Hematopoietic multipotent progenitor cell treated with erythropoietin and hydrocortisone succinate and interleukin-3 and kit ligand, for 17 days (in vitro differentiated cells): ENCODE measurements at places on chromosomes 16 and 17.

GRCh38 chr17:29115961-29116803 lies 64.0 kb downstream of the MYO18A start:
- DNase-seq, result peak; percentile 38

DNA sequence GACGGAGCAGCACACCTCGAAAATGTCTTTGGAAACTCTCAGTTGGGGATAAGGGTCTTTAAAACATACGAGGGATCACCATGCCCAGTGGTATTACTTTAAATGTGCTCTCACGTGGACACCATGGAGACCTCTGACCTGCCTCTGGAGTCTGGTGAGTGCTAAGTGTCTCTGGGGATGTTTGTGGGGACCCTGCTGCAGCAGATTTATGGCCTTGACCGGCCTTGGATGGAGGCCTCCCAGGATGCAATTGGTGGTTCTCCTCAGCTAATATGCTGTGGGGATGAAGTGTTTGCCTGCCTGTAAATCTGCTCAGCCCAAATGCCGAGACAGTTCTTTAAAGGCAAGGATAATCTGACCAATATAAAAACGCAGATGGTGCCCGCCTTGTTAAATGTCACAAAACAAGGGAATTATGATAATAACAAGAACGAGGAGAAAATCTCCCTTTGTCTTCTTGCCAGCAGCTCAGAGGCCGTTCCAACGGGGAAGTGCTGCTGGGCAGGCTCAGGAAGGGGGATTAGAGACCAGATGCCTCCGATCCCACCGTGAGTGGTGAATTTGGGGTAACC lies 154.4 kb downstream of the ABCC12 start:
- no peak for DNase-seq

DNA sequence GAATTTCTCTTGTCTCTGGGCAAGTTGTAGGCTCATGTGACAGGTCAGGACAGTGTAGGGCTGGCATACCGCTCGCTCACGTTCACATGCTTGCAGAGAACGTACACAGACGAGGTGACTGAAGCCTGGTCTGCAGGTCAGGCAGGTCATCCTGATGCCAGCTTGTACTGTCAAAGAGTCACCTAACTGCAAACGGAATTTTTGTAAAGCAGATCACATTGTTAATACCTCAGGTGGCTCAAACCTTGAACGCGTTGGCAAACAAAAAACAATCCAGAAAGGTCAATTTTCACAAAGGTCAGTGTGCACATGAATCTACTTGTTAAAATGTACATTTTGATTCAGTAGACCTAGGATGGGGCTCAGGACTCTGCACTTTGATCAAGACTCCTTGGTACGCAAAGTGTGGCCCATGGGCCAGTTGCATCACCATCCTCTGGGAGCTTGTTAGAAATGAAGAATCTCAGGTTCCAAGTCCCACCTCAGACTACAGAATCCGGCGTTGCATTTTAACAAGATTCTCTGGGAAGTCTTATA lies 28.6 kb downstream of the ANKRD40 start:
- DNase-seq, result no peak

- DNase-seq, result no peak
Measured at GRCh38 chr17:2361010-2361760, 23.9 kb downstream of the SGSM2 start.

GRCh38 chr17:27339836-27340550 lies 46.1 kb downstream of the WSB1 start:
- DNase-seq, result no peak

DNA sequence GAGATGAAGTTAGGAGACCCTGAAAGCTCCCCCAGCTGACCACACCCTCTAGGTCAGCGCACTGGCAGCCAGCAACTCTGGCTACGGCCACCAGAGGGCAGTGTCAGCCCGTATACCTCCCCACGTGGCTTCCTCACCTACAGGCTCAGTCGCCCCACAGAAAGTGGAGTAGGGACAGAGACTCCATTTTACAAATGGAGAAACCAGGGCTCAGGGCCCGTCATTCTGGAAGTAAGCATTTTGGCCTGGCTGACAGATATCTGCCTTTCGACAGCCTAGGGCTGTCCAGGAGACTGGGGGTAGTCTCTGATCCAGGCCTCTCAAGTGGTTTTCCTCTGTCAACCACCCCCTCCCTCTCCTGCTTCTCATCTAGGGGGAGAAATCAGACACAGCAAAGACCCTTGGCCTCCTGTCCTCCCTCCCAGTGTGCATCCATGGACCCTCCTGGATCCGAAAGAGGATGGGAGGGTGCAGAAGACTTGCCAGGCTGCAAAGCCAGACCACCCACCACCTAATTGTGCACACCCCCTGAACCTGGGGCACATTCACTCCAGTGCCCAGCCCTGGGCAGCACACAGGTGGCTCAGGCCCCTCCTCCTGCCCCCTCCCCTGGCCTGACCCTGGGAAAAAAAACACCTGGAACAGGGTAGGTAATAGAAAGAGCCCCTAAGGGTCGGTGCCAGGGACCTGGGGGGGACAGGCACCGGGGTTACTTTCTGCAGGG lies 3.8 kb upstream of the HAP1 start:
- DNase-seq, result peak; percentile 77

GRCh38 chr17:81574643-81574956 lies 22.4 kb upstream of the FAAP100 start:
- DNase-seq, result no peak

DNA sequence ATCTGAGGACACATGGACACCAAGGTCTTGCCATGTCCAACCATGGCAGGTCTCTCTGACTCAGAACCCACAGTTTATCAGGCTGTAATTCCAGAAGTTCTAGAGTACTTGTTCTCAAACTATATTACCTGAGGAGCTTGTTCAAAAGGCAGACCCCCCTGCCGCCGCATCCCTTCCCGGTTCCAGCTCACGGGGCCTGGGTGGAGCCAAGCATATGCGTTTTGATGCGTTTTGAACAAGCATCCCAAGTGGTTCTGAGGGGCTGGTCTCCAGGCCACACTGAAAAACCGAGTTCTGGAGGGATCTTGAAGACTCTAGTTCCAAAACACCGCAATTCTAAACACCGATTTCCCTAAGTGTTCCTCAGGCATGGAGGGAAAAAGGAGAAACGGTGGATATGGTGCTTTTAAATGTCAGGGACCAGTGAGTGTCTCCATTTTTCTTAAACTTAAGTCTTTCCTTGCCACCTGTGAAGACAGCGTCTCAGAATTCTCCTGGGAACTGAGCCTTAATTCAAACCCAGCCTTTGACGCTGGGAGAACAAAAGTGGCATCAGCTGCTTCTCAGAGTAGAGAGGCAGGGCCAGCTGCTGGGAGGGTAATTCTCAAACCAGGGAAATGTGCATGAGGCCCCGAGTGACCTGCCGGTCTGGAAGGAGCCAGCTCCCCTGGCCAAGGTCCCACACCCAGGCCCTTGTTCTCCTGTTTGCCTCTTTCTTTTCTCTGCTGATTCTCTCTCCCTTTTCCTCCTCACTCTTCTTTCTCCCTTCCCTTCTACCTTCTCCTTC lies 84.4 kb upstream of the PLCG2 start:
- no peak for DNase-seq

DNA sequence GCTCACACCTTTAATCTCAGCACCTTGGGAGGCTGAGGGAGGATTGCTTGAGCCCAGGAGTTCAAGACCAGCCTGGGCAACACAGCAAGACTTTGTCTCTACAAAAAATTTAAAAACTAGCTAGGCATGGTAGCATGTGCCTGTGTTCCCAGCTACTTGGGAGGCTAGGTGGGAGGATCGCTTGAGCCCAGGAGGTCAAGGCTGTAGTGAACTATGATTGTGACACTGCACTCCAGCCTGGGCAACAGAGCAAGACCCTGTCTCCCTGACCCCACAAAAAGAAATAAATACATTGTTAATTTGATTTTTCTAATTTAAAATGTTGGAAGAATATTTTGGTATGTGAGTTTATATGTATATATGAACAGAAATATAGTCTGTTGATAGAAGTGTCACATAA lies 22.4 kb upstream of the PHAF1 start:
- DNase-seq, result no peak

DNA sequence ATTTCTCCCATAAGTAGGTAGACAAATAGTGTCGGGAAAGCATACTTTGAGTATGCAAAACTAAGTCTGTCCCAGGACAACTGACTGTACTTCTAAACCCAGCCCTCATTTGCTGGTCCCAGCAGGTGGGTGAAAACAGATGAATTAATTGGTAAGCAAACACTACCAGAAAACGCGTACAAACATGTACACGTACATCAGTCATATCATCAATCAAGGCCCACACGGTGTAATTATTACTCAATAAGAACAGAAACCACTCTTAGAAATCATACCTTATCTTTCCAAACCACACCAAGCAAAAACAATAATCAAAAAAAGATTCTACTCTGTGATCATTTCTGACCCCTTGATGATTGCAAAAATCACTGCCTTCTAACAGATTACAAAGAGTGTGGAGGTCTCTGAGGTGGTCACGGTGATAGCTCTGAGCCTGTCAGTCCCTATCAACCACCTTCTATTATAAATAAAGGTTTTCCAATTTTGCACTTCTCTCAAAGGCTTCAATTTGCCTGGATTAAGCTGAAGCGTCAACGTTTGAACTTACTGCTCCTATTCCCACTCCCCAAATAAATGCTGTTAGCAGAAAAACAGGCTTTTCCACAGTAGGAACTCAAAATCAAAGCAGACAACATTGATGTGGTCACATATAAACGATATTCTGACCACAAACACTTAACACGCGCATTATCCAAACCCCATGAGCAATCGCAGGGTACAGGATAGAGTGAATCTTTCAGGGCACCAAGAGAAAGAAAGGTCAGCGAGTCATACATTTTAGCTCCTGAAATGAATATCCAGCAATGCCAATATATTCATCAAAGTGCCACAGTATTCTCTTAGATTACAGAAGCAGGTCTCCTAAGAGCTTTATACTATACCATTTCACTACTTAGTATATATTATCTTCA lies 211.9 kb downstream of the STX8 start:
- no peak for DNase-seq

DNA sequence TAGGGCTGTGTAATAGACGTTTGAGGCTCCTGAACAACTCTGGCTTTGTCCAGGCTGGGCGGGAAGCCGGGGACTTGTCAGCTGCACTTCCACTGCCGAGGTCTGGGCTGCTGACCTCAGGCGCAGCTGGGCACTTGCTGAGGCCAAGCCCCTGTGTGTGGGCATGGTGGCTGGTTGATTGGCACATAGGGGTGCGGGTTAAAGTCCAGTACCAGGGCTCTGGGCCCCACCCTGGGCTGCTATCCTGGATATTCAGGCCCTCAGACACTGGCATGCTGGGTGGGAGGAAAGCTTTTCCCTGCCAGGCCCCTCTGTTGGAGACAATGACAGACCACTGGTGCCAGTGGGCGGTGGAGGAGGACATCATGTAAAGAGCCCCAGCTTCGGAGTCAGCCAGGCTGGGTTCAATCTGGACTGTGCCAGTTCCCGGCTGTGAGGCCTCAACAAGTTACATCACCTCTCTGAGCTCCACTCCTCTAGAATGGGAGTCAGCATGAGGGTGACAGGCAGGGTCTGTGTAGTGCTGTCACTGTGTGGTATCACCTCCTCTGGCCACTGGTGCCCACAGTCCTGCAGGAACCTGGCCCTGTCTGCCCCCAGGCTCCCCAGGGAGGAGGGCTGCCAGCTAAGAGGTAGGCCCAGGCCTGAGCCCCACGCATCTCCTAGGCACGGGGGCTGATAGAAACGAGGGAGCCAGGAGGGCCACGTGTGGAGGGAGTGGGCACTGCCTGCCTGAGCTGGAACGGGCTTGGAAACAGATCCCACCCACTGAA lies 42.5 kb downstream of the PSME3IP1 start:
- no peak for DNase-seq
